ENCODE measurements at places on chromosomes 6 and 20.

DNA sequence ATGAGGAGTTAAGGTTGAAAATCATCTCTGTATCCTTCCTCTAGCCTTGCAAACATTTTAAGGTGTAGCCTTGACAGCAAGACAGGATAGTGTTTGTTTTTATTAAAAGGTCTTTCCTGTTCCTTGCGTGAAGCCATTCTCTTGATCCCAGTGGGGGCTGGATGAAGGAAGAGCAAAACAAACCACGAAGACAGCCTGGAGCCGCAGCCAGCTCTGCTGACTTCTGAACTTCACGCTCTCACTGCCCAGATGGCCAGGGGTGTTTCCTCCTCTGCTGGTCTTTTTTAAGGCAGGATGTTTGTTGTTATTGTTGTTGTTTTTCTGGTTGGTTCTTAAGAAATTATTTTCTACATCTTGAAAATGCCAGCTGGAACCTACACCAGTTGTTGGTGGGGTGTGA, 156.4 kb downstream of the MTHFD1L start:
- no peak for DNase-seq

DNA sequence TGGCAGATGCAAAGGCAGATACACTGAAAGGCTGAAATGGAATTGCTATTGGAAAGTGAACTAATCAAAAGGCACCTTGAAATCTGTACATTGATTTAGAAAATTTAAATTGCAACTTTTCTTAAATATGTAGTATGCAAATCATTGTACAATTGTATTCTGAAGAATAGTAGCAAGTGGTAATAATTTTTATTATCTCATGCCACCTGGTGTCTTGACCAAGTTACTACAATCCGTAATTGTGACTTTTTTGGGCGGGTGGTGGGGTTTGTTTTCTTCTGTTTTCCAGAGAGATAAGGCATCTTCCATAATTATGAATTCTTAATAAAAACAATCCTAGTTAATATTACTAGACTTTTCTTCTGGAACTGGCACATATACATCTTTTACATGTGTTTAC, 12.5 kb upstream of the BCKDHB start:
- no peak for DNase-seq

GRCh38 chr6:153942361-153942760, 96.7 kb upstream of the OPRM1 start:
- no peak for DNase-seq

- DNase-seq, result no peak
Measured at GRCh38 chr20:62359043-62359490, 8.0 kb downstream of the LAMA5 start.

DNA sequence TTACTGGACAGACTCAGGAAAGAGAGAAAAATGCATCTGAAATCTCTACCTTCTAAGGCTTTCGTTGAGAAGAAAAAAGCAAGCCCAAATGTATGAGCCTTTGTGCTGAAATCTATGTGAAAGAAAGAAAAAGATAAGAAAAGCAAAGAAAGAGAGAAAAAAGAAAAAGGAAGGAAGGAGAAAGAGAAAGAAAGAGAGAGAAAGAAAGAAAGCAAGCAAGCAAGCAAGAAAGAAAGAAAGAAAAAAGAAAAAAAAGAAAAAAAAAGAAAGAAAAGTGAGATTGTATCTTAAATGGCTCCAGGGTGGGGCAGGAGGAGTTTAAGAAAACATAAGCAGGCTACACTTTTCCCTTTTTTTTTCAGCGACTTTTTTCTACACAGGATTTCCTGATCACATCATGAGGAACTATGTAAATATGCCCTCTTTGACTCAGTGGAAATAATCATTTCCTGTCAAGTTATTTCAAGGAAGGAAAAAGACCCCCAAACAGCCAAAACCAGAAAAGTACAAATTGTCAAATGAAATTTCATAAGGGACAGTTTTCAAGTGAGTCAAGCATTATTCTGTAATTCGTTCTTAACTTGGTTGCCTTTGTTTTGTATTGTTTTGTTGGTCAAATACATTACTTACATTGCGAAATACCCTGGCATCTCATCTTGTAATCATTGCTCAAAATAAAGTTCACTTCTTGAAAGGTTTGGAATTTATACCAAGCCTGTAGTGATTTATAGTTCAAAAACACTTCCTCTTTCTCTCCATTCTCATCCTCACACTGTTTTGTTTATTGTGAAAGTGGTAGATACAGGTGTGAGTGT, 79.5 kb upstream of the RNF217 start:
- no peak for DNase-seq

DNA sequence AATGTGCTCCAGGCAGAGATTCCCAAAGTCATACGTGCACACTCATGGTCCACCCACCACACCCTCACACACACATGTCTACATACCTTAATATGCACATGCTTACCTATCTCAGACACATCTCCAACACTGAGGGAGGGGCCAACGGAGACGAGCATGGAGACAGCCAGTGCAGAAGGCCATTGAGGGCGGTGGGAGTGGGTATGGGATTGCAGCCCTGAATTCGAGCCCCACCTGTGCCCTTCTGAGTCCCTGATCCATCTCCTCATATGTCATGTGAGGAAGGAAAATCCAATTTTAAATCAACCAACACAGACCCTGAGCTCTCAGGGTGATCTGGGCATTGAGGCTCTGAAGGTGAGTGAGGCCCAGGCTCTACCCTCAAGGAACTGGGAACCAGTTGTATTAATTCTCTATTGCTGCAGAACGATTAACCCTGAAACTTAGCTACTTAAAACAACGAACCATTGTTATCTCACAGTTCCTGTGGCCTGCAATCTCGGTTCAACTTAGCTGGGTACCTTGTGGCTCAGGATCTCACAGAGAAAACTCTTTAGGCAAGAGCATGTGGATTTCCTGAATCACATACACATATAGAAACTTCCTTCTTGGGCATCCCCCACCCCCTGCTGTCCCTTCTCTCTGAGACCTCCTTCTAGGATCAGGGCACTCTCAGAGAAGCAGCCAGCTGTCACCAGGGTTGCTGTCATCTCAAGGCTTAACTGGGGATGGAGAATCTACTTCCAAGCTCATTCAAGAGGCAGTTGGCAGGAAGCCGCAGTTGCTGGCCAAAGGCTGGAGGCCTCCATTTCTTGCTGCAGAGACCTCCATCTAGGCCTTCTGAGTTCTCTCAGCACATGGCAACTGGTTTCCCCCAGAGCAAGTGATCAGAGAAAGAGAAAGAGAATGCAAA, 28.3 kb downstream of the GLP1R start:
- DNase-seq, result no peak

DNA sequence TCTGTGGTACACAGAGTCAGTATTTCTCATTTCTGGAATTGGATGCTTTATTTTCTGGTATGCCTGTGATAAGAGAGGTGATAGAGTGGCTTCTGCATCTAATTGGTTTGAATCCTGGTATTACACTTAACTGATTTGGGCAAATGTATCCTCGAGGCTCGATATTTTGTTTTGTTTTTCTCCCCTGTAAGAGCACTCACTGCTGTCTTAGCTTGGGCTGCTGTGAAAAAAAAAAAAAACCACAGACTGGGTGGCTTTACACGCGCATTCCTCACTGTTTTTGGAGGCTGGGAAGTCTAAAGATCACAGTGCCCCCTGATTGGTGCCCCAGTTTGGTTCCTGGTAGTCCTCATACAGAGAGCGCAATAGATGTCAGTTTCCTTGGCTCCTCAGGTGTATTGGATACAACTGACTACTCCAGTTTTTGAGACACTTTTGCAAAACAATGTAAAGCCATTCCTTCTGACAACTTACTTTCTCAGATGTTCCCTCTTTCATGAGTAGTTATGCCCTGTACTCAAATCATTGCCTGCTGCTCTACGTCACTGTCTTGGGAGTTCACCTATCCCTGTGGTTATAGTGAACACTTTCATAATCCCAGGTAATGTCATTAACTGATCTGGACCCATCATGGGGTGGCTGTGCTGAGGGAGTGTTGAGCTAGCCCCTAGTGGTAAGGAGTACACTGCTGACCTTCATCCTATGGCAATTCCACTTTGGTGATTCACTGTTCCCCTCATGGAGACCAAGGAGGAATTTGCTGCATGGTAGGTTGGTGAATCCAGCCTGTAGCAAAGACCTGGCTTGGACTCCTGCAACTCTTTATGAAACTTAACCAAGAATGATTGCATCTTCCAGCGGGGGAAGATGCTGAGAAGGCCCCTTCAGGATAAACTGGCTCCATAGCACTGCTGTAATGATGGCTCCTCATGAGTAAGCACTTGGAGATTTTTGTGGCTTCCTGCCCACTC, 3.5 kb upstream of the ACAT2 start:
- no peak for DNase-seq

GRCh38 chr6:36358226-36358915, 21.7 kb upstream of the BNIP5 start:
- no peak for DNase-seq

GRCh38 chr20:59118855-59119254, 44.8 kb upstream of the ZNF831 start:
- DNase-seq, result no peak

DNA sequence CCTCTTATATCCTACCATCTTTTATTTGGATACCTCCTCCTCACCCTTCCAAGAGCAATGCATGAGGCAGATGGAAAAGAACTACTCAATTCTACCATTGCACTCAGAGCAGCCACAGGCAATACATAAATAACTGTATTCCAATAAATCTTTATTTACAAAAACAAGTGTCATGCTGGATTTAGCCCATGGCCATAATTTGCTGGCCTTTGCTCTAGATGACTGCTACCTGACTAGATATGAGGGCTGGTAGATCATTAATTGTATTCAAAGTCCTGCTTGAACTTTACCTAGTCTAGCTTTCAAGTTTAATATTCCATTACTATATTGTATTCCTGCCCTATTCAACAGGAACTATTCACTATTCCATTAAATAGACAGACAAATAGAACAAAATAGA, 37.1 kb downstream of the AFG1L start:
- DNase-seq, result no peak

- no peak for DNase-seq
Measured at GRCh38 chr6:19603721-19604120, 233.4 kb upstream of the ID4 start.

GRCh38 chr6:103184776-103185175, 1674.9 kb downstream of the HACE1 start:
- no peak for DNase-seq

DNA sequence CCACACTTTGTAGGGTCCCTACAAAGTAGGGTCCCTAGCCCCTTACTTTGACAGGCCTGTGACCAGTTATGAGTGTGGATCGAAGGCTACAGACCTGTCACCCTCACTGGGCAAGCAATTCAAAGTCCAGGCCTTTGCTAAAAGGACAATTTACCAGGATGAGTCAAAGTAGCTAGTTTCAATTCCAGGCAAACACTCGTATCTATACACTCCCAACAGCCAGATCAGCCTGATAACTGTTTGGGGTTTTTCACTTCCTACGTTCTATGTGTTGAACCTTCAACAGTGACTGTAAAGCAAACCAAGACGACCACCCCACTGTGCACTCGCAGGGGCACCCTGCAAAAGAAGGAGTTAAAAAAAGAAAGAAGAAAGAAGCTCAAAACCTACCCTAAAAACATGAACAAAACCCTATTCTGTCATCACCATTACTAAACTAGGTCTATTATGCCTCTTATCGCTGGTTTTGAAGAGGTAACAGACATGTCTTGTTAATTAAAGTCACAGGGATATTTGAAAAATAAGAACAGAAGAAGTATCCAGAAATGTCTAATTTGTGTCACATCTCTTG, 3.2 kb downstream of the GFOD1 start:
- no peak for DNase-seq

DNA sequence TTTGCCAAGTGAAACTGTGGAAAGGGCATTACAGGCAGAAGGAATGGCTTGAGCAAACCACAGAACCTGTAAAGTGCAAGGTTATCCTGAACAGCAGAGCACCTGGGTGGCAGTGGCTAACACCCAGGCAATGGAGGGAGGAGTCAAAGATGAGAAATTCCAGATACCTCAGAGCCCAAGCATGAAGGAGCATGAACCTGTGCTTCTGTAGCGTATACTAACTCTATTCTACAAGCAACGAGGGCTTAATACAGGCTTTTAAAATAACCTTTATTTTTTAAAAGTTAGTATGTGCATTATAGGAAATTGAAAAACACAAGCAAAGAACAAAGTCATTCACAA, 77.0 kb downstream of the CNBD2 start:
- no peak for DNase-seq

DNA sequence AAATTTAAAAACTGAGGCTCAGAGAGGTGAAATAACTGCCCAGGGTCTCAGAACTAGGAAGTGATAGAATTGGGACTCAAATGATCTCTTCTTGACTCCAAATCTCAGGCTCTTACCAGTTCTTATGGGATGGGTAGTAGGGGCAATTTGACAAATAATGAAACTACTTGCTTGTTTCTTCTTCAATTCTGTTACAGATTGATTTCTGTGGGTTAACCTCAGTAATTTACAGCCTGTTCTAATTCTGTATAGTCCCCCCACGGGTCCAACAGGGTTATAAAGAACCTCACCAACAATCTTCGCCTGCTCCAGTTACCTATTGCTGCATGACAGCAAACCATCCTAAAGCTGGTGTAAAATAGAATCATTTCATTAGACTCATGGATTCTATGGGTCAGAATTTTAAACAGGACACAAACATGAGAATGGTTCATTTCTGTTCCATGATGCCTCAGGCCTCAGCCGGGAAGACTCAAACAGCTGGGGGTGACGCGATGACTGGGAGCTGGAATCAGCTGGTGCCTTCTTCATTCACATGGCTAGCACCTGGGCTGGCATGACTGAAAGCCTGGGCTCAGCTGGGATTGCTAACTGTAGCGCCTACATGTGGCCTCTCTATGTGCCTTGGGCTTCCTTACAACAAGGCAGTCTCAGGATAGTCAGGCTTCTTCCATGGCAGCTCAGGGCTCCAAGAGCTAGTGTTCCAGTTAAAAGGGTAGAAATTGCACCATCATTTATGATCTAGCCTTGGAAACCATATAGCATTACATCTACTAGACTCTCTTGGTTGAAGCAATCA, 6.6 kb upstream of the WFDC2 start:
- no peak for DNase-seq

DNA sequence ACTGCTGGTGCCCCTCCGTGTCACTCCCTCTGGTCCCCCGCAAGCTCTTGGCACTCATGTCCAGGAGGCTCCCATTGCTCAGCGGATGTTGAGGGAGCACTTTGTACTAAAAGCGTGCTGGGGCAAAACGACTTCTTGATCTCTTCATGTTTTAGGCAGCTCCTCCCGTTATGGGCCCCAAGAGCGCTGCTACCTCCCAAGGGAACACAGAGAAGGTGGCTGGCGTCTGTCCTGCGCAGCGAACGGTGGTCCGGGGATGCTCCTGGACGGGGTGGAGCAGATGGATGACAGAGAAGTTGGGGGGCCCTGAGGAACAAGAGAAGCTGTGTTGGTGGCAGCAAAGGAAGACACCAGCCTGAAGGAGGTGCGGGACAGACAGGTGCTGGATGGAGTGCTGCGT, 99.8 kb downstream of the TMEM242 start:
- no peak for DNase-seq
